ENCODE measurements at places on chromosomes 11 and 22.

DNA sequence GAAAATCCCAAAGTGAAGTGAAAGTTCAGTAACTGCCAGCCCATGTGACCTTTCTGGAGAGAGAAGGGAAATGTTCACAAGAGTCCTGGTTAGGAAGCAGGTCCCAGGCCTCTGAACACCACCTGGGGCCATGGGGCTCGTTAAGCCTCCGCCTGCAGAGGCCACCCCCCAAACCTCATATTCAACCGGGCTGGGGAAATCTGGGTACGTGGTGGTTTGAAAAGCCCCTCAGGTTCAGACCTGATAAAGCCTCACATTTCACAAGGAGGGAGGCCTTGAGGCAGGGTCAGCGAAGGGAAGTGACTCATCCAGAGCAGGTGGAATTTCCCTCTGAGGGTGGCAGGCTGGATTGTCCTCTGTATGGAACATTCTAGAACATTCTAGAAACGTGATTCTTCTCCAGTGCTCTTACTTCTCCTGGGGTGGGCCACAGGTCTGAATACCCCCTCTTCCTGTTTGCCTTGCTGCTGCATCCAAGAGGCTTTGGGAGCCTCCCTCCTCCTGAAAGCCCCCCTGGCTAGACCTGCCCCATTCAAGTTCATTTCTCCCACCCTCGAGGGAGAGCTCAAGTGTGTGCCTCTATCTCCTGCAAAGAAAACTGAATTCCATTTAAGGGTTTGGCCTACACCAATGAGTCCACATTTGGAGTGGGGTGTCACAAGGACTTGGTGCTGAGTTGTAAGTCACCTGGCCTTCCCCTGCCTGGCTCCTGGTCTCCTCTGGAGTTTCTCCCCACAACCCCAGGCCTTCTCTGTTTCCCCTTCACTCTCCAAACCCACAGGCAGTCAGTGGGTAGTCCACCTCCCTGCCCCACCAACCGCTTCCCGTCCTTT, 6.3 kb downstream of the FXYD2 start:
- DNase-seq = no peak

DNA sequence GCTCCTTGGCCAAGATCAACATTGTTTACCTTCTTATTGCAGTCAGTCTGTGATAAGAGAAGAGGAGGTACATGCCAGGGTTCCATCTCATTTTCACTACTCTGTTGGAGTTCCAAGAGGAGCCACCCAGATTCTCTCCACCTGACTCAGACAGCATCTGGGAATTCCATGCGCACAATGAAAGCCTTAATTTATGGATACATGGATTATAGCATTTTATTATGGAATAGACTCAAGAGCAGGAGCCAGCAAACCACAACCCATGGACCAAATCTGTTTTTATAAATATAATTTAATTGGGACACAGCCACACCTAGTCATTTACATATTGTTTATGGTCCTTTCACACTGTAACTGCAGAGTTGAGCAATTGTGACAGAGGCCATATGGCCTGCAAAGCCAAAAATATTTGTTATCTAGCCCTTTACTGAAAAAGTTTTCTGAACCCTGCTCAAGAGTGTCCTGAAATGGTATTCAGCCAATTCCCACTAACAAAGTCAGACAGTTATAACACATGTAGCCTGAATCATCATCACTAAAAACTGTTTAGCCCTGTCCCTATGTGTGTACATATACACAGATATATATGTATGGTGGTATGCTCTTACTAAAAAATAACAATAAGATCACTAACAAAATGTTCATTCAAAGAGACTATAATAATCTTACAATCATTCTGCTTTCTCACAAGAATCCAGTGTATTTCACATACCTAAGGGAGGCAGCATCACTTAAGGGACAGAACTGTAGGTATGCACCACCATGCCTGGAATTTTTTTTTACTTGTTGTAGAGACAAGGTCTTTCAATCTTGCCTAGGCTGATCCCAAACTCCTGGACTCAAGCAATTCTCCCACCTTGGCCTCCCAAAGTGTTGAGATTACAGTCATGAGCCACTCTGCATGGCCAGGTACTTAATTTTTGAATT, 104.5 kb upstream of the TEAD1 start:
- DNase-seq = no peak

- DNase-seq = no peak
Measured at GRCh38 chr11:133467686-133468085, 64.6 kb downstream of the OPCML start.

GRCh38 chr11:66346476-66347424, 679 bp downstream of the B4GAT1 start:
- no peak for DNase-seq

DNA sequence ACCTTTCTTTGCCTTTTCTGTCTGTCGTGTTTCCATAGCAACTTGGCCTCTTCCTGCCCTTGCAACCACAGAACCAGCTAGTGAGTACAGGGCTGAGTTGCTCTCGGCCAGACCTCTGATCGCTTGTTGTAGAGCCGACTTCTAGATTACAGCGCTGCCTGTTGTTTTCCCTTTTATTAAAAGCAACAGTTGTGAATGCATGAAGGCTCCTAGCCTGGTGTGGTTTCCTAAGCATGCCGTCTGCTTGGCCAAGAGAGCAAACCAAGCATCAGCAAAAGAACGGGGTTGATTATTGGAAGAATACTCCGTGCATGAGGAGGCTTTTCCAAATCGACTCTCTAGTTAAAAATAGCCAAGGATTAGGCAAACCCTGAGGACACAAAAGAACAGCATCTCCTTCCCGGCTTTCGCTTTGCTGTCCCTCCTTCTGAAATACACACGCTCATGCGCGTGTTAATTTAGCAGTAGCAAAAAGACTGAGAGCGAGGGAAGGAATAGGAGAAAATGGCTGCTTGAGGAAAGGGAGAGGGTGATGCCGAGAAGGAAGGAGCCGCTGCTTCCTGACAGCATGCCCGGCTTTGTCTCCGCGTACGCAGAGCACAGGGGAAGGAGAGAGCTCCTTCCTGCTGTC, 71.5 kb upstream of the TTC12 start:
- DNase-seq = no peak

GRCh38 chr11:27115051-27115650, 74.5 kb downstream of the BBOX1 start:
- DNase-seq = no peak

GRCh38 chr11:107043242-107044006, 25.1 kb upstream of the GUCY1A2 start:
- no peak for DNase-seq

DNA sequence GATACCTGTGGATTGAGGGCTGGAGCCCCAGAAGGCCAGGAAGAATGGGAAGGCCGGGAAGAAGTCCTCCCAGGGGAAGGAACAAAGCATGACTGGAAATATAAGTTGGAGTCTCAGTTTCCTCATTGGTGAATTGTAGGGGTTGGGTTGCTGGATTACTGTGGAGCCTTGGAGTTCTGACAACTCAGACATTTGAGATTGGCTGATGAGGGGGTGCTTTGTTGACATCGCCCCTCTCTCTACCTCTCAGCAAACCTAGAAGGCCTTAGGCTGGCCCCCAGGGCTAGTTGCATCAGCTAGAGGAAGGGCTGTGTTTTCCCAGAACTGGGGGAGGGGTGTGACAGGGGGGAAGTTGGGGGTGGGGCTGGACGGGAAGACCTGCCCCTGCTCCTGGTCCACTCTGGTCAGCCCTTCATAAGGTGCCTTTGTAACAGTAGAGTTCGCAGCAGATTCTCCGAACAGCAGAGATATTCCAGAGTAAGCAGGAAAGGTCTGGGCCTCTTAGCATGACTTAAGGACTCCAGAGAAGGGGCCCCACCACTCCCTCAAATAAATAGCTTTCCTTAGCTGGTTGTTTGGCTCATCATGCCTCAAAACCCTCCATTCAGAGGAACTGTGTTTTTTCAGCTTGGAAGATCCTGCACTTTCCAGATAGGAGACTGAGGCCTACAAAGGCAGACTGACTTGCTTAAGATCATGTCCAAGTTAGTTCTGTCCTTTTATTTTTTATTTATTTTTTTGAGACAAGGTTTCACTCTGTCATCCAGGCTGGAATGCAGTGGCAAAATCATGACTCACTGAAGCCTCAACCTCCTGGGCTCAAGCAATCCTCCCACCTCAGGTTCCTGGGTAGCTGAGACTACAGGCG, 12.5 kb upstream of the THRSP start:
- DNase-seq = no peak

DNA sequence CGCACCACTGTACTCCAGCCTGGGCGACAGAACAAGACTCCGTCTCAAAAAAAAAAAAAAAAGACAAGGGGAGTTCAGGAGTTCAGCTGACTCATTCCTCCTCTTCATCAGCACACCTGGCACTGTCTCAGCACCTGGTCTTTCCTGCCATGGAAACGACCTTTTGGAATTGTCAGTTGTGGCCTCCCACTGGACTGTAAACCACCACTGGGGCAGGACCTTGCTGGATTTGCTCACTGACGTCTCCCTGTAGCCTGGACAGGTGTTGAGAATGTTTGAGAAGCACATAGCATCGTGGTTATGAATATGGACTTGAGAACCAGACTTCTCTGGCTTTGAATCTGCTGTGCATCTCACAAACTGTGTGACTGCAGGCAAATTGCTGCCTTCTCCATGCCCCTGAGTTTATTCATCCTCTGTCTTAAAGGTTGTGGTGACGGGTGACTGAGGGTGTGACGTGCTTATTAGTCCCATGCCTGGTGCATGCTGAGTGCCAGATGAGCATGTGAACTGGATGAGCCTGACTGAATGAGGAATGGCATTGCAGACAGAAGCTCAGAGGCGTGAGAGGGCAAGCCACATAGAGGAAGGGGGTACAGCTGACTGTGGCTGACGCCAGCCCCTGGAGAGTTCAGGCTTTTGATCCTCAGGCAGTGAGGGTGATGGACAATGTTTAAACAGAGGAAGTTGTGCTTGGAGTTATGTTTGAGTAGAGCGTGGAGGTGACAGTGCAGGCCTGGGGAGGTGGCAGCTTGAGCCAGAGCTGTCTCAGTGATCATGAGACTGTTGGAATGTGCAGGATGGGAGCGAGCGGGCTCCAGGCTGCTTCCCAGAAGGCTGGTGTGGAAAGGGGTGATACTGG, 12.7 kb downstream of the TOM1 start:
- DNase-seq = no peak

GRCh38 chr11:79400206-79400605, 40.6 kb downstream of the TENM4 start:
- no peak for DNase-seq

- DNase-seq = no peak
Measured at GRCh38 chr11:36534276-36534840, 24.3 kb upstream of the TRAF6 start.

DNA sequence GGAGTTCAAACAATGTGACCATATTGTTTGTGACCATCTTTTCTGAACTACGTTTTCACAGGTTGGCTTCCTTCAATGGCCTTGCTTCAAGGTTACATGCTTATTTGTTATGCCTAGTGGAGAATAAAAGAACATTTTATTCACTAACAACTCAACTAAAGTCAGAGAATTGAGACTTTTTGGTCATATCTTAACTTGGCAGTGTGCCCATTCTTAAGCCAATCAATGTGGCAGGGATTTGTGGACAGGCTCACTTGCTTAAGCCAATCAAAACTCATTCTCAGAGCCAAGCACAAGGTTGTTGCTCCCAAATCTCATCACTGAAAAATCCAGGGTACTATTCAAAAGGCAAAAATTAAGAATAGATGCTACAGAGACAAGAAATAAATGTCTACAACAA, 455.8 kb upstream of the FAT3 start:
- no peak for DNase-seq

GRCh38 chr11:61472868-61473267, 35.7 kb upstream of the LRRC10B start:
- DNase-seq = no peak

DNA sequence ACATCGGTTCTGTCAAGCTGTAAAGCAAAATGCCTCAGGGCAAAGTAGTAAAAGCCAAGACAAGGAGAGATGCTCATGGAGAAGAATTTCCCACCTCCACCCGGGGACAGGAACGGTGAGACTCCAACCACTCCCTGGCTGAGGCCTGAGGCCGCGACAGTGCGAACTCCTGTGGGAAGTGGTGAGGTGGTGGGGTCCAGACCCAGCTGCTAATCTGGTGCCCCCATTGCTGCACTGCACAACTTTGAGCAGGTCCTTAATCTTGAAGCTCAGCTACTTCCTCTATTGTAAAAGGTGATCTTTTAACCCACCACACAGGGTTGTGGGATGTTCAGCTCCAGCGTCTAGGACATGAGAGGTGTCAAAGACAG, 83.9 kb downstream of the ZC3H12C start:
- no peak for DNase-seq

DNA sequence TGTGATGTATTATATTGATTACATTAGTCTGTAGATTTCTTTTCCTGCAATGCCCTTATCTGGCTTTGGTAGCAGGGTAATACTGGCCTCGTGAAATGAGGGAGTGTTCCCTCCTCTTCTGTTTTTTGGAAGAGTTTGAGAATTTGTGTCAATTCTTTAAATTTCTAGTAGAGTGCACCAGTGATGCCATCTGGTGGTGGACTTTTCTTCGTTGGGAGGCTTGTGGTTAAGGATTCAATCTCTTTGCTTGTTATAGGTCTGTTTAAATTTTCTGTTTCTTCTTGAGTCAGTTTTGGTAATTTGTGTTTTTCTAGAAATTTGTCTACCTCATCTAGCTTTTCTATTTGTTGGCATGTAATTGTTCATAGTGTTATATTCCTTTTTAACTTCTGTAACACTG, 18.9 kb downstream of the SHANK3 start:
- DNase-seq = no peak

DNA sequence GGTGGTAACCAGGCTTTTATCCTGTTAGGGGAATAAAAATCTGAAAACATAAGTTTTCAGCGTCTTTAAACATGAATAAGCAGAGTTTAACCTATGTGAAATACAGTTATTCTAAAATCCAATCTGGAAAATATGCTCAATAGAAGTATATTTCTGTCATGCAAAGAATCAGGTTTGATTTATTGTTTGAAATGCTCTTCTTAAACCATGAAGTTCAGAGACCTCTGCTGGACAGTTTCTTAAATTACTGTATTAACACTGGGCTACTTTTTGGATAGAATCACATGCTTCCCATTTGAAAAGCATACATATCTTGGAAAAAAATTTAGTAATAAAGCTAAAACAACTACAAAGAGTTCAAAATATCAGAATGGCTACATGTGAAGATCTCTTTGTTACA, 25.4 kb downstream of the APIP start:
- DNase-seq = no peak

GRCh38 chr11:17067417-17067816, 10.1 kb downstream of the RPS13 start:
- DNase-seq = no peak

DNA sequence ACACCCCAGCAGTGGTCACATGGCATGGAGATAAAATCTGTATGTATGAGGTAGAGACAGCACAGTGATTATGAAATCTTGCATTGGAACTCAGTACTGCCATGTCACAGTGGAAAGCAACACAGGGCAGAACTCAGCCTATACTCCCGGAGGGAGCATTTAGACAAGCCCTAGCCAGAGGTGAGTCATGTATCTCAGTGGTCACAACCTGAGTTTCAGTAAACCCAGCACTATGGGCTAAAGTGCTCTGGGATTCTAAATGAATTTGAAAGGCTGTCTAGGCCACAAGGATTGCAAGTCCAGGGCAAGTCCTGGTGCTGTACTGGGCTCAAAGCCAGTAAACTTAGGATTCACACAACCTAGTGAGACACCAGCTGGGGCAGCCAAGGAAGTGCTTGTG, 1717.1 kb upstream of the RAG2 start:
- DNase-seq = no peak
